ENCODE measurements at places on chromosomes 2 and 18.

DNA sequence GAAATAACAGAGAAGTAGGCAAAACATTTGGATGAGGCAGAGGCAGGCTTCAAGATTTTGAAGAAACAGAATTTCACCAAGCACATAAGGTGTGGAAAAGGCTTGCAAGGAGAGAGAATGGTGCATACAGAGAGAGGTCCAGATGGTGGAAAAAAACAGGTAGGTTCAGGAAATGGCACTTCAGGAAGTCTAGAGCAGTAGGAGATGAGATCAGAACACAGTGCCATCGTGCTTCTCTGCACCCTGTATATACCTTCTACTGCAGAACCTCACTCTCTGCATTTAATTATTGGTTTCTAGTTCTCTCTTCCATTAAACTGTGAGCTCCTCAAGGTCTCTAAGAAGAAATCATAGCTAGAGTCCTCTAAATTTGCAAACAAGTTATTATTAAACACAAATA, 2.4 kb downstream of the PAIP2B start:
- no peak for DNase-seq

DNA sequence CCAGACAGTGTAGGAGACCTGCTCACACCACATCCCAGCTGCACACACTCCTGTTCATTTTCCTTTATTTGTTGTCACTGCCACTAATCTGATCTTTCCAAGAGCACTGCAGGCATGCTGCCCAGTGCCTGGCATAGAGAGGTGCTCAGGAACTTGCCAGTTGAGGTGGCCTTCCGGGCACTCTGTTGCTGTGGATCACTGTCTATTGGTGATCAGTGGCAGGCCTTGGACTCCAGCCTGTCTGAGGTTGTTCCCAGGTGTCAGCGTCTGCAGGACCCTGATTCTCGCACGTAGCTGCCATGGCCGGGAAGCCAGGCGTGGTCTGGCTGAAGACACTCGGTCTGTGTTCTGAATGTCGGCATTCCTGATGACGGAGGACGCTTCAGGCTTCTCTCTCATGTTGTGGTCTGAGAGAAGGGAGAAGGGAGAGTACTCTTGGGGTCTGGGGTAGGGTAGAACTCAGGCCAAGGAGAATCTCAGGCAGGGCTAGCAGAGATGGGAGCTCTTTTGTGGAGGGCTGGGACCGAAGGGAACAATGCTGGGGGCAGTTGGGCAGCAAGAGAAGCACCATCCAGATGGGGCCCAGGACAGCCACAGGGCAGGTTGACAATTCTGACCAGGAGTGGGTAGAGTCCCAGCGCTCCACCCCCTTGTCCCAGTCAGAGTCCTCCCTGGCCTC, 240.9 kb downstream of the MYCN start:
- DNase-seq, result no peak

GRCh38 chr2:191701696-191702095, 23.8 kb downstream of the NABP1 start:
- no peak for DNase-seq

GRCh38 chr18:55778788-55779690, 191.0 kb upstream of the TCF4 start:
- no peak for DNase-seq

All from D341Med (cell line).